ENCODE measurements at places on chromosomes 13 and 19.

GRCh38 chr13:32443111-32443510 is 15.2 kb upstream of the N4BP2L1 start:
- DNase-seq = no peak

DNA sequence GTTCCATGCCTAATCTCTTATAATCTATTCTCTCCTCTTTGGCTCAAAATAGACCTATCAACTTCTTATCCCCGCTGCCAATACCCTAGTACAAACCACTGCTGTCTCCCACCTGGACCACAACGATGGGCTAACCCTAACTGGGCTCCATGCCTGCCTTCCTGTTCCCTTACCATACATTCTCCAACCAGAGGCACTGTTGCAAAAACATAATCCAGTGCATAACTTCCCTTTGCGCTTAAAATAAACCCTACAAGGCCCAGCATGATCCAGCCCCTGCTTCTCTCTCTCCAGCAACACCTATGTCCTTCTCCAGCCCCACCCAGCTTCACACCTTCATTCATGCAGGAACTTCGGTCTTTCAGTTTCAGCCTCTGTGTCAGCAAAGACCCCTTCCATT is 27.4 kb upstream of the CEBPA start:
- DNase-seq = no peak

DNA sequence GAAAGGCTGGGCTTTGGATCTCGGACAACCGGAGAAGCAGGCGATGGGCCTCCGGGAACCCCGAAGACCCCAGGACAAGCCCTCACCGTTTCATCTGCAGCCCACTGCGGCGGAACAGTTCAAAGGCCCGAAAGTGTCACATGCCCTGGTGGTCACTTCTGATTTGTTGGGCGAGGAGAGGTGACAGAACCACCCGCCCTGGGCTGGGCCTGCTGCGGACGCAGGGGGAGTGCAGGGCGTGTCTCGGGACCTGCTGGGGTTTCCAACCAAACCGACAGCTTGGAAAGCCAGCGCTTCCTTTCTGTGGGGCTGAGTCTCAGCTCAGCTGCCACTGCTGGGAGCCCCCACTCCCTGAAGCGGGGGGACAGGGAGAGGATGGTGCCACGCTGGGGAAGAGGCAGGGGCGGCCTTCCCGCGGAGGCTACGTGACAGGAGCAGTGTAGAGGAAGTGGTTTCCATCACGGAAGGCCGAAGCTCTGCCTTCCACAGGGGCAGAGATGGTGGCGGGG is 22.8 kb upstream of the ZBTB7A start:
- peak; percentile 25 for DNase-seq

DNA sequence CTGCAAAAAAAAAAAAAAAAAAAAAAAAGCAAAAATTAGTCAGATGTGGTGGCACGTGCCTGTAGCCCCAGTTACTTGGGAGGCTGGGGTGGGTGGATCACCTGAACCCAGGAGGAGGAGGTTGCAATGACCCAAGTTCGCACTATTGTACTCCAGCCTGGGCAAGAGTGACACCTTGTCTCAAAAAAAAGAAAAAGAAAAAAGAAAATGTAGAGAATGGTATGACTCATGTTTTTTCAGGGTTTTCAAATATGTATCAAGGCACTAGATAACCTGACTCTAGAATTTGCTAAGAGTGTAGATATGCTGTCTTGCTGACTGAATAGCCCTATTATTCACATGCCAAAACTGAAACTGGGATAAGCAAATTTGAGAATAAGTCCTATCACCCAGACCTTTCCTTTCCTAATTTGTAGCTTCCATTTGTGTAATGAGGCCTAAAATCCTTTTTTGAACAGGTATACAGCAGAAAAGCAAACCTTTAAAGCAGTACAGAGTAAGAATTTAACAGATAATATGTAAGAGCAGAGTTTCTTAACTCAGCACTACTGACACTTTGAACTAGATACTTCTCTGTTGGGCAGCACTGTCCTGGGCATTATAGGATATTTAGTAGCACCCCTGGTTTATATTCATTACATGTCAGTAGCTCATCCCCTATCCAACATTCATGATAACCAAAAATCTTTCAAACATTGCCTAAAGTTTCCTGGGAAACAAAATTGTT is 108.6 kb downstream of the ELF1 start:
- DNase-seq = no peak

- DNase-seq = no peak
These were observed 10.1 kb downstream of the ZNF714 start for GRCh38 chr19:21092109-21092508.

DNA sequence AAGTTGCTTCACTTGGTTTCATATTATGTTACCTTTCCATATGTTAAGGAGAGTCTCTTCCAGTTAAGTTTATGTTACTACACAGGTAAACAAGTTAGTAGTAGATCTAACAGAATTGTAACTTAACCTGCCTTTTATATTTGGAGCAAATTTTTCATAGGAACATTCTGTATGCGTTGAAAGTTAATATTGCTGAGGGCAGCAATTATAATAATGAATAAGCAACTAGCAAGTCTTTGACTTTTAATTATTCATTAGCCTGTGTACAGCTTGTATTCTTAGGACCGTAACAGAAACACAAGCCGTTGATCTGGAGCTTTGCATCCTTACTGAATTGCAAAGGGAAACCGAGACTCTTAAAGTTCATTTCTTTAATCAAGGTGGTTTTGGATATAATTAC is 11.6 kb downstream of the SUGT1 start:
- DNase-seq = no peak

DNA sequence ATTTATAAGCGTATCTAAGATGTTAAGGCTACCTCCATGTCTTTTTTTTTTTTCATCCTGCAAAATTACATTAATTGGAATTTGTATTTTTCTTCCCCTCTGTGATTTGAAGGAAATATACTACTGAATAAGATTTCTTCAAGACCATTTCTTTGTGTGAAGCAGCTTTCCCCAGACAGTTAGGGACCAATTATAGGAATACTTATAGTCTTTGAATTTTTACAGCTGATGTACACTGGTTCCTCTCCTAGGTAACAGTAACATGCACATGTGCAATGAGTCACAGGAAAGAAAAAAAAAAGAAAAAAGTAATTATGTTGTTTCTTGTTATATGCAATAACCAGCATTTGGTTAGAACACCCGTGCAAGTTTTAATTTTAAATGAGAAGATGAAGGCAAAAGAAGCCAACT is 82.0 kb downstream of the PCDH9 start:
- DNase-seq = no peak

- DNase-seq = no peak
These were observed 62.8 kb downstream of the DNAJC15 start for GRCh38 chr13:43086181-43086580.

Data from T-cell (primary cell).